ENCODE measurements at places on chromosomes 11 and 22.

DNA sequence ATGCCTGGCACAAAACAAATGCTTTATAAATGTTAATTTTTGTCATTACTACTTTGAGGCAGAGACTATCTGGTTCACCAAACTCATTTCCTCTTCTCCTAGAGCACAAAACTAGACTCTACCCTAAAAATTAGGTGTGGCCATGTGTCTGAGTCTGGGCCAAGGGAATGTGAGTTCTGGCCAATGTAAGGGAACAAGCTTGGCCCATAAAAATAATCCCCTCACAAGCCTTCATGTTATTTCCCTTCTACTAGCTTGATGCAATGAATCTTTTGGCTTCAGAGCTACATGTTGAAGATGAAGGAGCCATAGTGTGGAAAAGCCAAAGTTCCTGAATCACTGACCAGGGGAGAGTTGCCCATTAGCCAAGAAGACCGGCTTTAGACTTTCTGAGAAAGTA is 406.5 kb upstream of the CCDC90B start:
- DNase-seq: no peak

- DNase-seq: no peak
These were observed 78.7 kb downstream of the ENTHD1 start for GRCh38 chr22:39814899-39815298.

DNA sequence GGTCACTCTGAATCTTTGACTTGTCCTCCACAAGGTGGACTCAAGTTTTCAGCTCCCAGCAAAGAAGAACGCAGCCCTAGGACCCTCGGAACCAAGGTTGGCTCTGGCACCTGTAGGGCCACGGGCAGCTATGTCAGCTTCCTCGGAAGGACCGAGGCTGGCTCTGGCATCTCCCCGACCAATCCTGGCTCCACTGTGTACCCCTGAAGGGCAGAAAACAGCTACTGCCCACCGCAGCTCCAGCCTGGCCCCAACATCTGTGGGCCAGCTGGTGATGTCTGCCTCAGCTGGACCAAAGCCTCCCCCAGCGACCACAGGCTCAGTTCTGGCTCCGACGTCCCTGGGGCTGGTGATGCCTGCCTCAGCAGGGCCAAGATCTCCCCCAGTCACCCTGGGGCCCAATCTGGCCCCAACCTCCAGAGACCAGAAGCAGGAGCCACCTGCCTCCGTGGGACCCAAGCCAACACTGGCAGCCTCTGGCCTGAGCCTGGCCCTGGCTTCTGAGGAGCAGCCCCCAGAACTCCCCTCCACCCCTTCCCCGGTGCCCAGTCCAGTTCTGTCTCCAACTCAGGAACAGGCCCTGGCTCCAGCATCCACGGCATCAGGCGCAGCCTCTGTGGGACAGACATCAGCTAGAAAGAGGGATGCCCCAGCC is 2.2 kb downstream of the INPP5J start:
- no peak for DNase-seq

GRCh38 chr22:19767427-19768341 is 7.1 kb downstream of the TBX1 start:
- no peak for DNase-seq

- no peak for DNase-seq
These were observed 78.4 kb downstream of the MUC15 start for GRCh38 chr11:26493616-26494015.

DNA sequence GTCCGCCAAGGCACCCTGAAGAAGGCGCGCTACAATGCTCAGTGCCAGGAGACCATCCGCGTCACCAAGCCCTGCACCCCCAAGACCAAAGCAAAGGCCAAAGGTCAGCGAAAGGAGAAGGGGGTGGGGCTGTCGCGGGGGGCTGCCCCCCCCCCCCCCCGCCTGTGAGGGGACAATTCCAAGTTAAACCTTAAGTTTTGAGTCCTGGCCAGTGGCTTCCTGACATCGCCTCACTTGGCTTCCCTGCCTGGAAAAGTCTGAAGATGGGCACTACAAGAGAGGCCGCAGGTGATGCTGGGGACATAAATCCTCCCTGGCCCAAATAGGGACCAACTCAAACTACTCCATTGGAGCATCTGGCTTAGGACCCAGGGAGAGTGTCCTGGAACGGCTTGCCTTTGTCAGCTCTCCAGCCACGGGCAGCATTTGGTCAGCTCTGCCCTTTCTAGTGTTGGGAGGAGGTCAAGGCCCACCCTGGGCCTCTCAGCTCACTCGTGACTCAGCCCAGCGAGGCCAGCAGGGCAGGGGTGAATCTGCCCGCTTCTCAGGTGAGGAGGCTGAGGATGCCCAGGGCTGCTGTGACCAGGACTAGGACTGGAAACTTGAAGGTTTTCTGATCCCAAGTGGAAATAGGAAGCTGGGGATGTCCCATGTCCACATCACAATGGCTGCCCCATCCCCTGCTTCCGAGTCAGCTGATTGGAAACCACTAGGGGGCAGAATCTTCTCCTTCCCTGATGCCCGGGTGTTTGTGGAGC is 1.4 kb downstream of the MDK start:
- no peak for DNase-seq

- no peak for DNase-seq
These were observed 6.8 kb downstream of the ZDHHC8 start for GRCh38 chr22:20138417-20138738.

GRCh38 chr11:2249189-2249916 is 21.0 kb downstream of the ASCL2 start:
- no peak for DNase-seq

- no peak for DNase-seq
These were observed 57.6 kb downstream of the KCNJ4 start for GRCh38 chr22:38397189-38398085.
